ENCODE measurements at places on chromosomes 16 and 17. TPM values are rescaled to one million over a fixed set of nuclear protein-coding genes. Genes with fewer than 3 reads are reported as not detected.
A peak's percentile ranks its signal among the peaks of the same experiment; 100 is the strongest.

DNA sequence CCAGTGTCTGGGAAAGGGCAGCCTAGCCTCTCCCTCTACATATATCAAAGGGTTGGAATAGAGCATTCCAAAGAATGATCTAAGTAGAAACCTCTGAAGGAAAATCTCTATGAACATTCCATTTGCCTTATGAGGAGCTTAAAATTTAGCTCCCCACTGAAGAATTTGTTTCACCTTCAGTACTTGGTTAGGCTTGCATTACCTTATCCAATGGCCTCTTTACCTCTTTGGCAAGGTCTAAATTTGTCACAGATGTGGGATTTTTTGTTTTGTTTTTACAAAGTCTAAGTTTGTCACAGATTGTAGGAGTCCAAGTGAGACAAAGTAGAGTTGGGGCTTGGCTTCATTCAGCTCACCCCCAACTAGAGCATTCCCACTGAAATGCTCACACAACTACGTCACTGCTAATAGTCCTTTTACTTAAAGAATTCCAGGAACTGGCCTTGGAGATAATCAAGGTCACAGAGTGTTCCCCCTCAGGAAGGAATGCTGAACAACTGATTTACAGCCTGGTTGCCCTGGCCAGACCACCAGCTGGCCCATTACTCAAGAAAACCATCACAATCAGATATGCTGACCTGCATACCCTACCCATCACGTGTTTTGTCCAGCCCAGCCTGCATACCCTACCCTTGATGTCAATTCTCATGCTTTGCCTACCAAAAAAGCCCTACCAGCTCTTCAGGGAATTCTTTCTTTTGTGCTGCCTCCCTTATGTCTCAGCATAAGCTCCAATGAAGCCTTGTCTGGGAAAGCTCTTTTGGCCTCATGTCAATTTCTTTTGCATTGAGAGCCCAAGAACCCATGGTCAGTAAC is 26.5 kb upstream of the PPM1D start:
- no peak for DNase-seq

DNA sequence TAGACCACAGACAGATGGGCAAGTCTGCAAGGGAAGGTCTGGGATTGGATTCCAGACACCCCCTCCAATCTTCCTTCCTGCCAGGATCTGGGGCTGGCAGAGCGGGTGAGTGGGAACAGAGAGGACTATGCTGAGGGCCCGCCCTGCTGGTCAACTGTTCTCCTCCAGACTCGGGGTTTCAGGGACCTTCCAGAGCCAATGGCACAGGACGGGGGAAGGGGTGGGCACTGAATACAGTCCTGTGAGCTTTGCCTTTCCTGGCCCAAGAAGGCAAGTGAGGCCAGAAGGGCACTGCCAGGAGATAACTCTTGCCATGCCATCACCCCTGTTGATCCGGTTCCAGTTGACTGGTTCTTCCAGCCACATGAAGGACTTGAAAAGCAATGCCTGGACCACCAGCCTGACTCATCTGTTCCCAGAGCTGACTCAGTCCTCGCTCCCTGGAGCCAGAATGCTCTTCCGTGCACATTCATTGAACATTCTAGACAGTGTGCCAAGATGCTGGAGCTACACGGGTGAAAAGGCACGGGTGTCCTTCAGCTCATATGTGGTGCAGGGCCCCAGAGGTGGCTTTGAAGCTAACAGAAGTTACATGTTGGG is 533 bp upstream of the MEFV start:
- no peak for DNase-seq

DNA sequence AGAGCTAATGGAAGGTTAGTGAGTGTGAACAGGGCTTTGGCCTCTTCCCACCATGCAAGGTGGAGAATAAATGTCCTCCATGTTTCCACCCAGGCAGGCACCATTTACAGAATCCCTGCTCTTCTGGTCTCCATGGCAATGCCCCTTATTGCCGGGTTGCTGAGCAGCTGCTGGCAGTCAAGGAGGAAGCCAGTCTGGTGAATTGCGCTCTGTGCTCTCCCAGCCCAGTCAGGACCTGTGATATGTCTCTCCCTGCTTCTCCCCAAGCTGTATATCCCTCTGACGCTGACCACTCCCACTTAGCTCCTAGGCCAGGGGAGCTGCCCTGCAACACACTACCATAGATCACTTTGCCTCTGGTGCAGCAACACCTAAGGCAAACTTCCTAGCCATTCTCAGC is 402.1 kb upstream of the ERCC4 start:
- DNase-seq, result no peak

DNA sequence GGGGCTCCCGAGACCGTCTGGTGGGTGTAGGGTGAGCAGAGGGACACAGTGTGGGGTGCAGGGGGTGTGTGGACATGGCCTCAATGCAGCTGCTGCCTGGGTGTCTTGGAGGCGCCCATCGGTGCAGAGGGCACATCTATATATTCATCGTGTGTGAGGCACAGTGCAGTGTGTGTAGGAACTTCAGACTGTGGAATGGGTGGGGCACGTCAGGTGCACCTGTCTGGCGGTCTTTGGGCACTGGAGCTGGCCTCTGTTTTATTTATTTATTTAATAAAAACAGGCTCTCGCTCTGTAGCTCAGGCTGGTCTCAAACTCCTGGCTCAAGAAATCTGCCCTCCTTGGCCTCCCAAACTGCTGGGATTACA is 16.8 kb downstream of the LASP1 start:
- DNase-seq, result no peak

DNA sequence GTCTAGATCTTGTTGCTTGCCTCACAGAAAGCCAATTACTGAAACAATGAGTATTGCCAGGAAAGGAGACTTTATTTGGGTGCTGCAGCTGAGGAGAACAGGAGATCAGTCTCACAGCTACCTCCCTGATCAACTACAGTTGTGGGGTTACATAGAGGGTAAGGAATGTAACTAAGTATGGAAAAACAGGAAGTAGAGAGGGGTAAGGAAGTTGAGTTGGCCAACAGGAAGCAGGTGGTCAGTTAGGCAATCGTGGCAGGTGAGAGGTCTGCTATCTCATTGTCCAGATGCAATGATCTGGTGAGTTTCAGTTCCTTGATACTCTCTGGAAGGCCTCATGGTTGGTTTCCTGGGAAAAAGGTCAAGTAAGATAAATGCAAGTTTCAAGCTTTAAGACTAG is 333.1 kb upstream of the GOT2 start:
- DNase-seq, result no peak

DNA sequence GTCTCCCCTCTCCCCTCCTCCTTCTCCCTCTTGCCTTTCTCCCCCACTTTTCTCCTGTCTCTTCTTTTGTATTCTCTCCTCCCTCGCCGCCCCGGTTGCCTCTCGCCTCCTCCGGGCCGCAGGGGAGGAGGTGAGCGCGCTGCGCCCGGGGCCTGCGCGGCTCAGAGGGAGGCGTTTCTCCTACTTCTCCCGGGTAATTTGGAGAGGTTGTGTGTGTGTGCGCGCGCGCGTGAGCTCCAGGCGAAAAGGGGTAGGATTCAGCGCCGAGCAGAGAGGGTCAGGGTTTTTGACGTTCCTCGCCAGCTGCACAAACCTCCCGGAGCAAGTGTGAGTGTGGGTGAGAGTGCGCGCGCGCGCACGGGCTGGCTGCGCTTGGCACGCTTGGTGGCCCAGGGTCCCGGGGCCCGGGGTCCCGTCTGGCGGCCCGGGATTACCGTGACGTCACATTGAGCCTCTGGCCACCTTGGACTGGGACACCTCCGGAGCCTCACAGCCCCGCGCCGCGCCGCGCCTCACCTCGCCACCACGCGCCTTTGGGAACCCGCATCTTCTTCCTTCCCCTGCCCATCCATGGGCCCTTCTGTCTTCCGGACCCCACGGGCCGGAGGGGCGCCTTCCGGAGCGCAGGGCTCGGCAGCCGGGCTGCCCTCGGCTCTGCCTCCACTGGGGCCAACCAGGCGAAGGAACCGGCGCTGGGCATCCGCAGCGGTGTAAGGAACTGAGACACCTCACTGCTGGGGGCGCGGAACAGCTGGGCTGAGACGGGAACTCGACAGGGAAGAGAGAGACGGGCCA is 479 bp downstream of the IRX6 start:
- no peak for DNase-seq

DNA sequence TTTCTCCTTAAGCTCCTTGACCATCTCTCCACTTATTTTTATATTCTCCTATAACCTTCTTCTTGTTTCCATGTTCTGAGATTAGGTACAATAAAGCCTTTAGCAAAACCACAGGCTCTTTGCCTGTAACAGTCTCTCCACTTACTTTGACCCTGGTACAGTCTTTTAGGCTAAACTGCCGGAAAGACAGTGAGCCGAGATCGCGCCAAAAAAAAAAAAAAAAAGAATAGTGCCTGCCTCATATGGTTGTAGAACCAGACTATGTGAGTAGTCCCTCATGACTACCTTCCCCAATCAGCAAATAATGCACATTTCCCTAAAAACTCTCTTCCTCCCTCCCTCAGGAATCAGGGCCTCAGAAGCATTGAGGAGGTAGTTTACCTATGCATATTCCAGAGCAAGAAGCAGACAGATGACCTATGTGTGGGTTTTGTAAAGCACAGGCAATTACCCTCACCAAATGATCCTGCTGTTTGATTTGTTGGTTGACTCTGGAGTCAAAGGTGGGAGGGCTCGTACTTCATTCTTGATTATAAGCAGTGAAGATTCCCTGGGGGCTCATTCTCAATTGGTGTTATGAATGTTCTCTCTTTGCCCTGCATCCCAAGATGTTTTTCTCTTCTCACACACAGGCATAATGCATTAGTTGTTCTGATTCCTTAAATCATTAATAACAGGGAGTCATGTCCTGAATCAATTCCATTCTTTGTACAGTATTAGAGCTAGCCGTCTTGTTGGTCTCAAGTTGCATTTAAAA is 8.9 kb upstream of the NME1 start:
- no peak for DNase-seq

DNA sequence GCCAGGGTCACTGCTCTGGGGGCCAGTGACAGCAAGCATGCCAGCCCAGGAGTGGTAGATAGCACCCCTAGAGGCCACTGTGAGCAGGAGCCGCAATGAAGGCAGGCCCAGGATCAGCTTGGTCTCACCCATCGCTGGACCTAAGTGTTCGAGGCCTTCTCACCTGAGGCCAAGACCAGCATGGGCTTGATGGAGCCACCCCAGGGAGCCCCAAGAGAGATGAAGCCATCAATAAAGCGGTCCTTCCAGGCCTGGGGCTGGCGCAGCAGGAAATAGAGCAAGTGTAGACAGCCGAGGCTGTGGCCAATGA is 1.8 kb downstream of the LCAT start:
- peak; percentile 64 for DNase-seq

DNA sequence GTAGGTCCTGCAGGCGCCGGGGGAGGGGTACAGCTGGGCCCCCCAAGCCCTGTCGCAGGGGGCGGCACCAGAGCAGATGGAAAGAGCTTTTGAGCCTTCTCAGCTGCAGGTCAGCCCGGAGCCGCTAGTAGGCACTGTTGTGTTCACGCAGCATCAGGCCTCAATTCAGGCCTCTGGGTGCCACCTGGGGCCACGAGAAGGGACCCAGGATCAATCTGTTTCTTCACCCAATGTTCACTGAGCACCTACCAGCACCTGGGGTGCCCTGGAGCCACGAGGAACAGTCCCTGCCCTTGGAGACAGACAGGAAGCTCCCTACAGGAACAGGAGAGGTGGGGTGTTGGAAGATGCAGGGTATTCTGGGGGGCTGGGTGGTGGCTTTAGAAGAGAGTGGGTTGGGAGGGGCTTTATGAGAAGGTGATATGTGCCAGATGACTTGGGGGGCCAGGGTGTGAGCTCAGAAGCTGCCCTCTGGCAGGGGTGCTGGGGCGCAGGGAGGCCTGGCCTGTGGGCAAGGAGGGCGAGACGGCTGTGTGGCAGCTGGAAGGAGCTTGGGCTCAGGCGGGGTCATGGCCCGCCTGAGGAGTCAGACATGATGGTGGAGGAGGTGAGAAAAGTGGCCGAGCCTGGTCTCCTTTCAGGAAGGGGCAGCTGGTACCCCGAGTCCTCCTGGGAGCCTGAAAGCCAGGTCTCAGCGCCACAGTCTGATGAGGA is 121.9 kb upstream of the GSE1 start:
- peak; percentile 84 for DNase-seq

DNA sequence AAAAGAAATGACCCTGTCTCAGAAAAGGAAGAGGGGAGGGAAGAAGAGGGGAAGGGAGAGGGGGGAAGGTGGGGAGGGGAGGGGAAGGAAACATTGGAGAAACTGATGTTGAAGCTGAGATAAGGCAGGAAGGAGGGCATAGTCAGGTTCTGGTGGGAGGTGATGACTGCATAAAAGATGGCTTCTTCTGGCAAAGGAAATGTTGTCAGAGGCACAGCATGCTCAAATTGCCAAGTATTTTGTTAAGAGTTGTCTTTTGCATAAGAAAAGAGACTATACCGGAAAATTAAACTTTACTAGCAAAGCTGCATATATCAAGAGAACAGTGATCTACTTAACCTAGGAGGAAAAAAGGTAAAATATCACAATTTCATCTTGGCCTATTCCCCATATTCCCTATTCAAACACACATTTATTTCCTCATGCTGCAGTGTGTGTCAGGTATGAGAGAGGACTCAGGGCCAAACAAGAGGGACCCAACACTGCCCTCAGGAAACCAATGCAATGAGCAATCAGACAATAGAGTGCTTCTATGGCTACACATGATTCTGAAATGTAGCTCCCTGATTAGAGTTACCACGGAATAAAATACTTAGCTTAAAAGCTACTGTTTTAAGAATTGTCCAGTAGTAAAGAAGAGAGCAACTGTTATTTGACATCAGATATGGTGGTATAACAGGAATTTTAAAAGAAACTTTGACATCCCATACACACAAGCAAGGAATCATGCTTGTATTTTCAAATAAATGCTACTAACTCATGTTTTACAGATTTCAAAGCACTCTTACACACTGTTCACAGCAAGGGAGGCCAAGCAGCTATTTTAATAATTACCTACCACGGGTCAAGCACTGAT is 80.9 kb downstream of the PARN start:
- DNase-seq, result no peak

- no peak for DNase-seq
These were observed 2.0 kb downstream of the RBBP6 start for GRCh38 chr16:24541233-24541933.

DNA sequence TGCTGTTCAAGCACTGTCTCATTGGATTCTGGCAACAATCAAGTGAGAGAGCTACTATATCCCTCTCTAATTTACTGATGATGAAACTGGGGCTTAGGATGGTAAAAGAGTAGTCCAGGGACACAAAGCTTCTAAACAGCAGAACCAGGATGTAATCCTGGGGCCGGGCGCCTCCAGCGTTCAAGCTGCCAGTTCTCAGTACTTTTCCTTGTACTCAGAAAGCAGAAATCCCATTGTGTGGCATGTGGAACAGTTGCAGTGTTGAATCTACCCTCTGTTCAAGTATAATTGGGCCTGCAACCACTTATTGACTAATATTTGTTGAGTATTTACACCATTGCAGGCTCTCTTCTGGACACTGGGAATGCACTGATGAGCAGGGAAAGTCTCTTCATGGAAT is 14.5 kb upstream of the CDH13 start:
- no peak for DNase-seq

Gene CACNG3
- total RNA-seq, result not detected

Gene MMP28
- total RNA-seq, result not detected

Gene NOD2
- not detected for total RNA-seq

Gene TMEM94
- 42.1 TPM for total RNA-seq

Gene TEKT5
- not detected for total RNA-seq

Gene TMEM132E
- total RNA-seq, result not detected

Gene KIF18B
- total RNA-seq, result 39.5 TPM

Gene KRTAP3-1
- not detected for total RNA-seq

Data from K562 (cell line).